Activated CD4-positive, alpha-beta T cell treated with anti-CD3 and anti-CD28 coated beads, Interleukin-2, amount 10 ng/mL, durations not matched to agents 24 days and 14 days (primary cell): ENCODE measurements at places on chromosomes 4 and X. TPM values are rescaled to one million over a fixed set of nuclear protein-coding genes. Genes with fewer than 3 reads are reported as not detected.

DNA sequence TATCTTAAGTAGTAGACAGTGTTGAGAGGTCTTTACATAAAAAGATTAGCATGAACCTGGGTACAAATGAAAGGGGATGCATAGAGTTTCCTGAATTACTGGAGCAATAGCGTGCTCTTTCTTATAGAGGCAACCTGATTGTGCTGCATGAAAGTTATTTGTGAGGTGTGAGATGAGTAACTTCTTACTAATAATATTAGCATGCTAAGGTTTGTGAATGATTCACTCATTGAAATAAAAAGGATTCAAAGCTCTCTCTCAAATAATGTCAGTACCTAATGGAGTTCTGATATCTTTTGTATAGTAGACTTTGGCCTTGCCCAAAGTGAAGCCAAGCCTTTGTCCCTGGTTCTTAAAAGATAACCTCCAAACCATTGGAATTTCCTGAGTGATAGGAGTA, 131.0 kb upstream of the CXXC4 start:
- DNase-seq = no peak

- DNase-seq = no peak
These were observed 136.7 kb downstream of the EVC2 start for GRCh38 chr4:5571646-5572045.

GRCh38 chrX:47687263-47687662, 28.3 kb upstream of the UXT start:
- DNase-seq = no peak

DNA sequence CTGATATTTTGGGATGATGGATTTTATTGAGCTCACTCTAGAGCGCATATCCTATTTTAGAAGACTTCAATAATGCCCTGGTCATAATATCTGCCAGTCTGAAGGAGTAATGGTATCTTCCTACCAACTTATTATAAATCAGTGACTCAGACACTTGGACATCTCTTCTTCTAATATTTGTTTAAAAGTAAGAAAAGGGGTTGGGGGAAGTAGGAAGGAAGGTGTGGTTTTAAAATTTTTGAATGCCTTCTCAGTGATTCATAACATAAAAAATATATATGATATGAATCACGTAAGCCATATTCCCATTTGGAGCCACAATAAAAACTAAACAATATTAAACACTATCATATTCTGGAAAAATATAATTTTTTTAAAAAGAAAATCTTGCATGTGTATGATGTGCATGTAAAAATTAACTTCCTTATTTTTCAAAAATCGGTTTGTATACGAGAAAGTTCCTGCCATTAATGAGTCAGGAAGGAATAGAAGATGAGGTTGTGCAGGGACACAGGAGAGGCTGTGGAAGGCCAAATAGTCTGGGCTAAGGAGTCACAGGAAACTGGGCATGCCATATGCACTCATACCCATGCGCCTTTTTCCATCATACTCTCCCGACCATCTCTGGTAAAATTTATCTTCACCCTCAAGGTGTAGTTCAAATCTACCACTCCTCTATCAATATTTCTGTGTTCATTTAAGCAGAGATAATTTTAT, 286.5 kb downstream of the EPHA5 start:
- no peak for DNase-seq

DNA sequence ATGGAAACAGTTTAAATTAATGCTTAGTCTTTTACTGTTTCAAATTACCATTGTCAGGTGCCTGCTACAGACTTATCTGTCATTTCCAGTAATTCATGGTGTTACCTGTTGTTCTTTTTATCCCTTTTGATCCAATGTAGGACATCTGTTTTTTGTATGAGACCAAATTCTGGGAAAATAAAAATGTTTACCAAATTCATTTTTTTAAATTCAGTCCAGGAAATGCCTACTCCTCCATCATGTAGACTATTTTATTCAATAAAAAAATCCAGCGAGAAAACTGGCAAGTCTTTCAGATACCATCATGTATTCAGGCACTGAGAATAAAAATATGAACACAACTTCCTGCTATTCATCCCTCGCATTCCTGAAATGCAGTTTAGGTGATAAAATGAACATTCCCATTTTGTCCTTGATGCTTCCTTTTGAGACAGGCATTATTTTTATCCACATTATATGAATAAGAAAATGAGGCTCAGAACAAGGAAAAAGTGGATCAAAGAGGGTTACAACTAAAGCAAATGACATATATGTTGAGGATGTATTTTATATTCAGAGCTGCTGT, 584.2 kb downstream of the SPRY1 start:
- DNase-seq = no peak

DNA sequence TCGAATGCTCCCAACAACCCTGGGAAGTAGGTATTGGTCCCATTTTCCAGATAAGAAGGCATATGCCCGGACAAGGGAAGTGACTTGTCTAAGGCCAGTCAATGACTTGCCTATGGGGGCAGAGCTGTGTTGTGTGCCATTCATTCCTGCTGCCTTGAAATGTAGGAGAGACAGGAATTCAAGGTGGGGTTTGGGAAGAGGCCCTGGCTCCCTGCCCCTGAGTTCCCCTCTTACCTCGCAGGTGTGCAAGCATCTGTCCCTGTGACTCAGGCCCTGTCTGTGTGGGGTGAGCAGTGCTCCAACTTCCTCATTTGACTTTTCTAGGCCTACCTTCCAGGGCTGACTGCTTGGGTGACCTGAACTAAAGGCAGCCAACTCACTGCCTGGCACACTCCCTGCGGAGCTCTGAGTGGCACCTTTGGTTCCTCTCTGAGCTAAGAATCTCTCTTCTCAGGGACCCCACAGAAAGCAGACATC, 5.1 kb downstream of the EFNB1 start:
- no peak for DNase-seq

GRCh38 chr4:157242871-157243270, 22.3 kb downstream of the GRIA2 start:
- DNase-seq = no peak

- DNase-seq = no peak
These were observed 38.6 kb upstream of the EDA2R start for GRCh38 chrX:66677430-66677829.

DNA sequence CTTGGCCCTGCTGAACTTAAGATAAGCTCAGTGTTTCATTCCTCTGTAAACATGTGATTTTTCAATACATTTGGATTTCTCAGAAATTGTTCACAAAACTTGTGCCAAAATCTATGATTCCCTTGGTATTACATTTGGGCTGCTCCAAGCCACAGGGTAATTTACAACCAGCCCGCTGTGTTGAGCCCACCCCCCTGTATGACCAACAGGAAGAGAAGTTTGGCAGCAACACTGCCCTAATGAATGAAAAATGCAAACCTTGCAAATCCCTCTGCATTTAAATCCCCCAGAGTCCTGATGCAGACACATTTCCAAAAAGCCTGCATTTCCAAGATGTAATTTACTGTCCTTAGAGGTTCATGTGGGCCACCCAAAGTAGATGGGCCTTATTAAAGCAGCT, 34.1 kb upstream of the GAB1 start:
- DNase-seq = no peak

- DNase-seq = no peak
These were observed 206.1 kb downstream of the SLC39A8 start for GRCh38 chr4:102139132-102139573.

- peak; percentile 80 for DNase-seq
These were observed 56.3 kb downstream of the ZAR1 start for GRCh38 chr4:48546336-48546735.

DNA sequence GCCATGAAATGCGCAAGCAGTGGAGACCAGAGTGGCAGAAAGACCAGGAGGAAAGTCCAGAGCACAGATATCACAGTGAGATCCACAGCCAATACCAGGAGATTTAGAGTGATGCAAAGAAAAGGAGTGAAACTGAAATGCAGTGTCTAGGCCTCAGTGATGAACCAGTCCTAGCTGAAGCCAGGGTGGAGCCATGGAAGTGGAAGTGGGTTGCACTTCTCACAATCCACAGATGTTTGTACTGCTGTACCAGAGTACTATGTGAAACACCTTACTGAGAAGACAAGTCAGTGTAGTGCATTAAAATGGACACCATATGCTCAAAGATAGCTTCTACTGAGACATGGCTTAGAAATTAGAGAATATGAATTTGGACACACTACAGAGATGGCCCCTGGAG, 403.3 kb downstream of the HNRNPD start:
- no peak for DNase-seq

DNA sequence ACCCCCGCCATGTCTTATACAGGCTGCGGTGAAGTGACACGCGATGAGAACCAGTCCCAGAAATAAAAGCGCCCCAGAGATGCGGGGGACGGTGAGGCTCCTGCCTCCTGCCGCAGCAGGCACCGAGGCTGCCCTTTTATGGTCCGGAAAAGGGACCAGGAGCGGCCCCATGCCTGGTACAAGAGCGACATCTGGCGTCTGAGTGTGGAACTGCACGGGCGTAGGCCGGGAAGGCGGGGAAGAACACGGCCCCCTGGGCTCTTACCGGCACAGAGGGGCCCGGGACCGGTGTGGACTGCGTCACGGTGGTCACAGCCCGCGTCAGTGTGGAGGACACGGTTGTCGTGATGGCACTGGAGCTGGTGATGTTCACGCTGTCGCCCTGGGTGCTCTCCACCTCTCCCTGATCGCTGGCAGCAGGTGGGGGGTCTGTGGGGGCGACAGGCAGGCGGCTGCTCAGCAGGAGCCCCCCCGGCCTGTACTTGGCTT, 8.9 kb upstream of the RENBP start:
- peak; percentile 93 for DNase-seq

- no peak for DNase-seq
These were observed 6.6 kb upstream of the MAGEB17 start for GRCh38 chrX:16160729-16161128.

DNA sequence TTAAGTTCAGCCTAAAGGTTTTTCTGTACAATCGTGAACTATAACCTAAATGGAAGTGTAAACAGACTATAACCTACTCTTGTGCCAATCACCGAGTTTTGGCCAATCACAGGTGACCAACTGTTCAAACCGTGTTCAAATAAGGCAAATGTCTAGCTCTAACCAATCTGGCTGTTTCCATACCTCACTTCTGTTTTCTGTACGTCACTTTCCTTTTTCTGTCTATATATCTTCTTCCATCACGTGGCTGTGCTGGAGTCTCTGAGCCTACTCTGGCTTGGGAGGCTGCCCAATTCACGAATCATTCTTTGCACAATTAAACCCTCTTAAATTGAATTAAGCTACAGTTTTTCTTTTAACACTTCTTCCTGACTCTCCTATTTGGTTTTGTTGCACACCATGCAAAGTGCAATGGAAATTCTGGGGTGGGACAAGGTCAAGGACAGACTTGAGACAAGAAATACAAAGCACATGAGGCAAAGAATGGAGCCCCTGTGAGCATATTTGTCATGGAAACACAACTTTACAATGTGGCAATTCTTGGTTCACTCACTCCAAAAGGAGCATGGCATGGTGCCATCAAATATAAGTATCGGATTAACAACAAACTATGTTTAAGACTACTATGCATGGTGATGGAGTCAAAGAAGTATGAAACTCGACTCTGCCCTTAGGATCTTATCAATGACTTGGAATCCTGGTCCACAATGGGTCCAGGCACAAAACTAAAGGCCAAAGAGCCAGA, 115.7 kb upstream of the FAM9B start:
- no peak for DNase-seq

DNA sequence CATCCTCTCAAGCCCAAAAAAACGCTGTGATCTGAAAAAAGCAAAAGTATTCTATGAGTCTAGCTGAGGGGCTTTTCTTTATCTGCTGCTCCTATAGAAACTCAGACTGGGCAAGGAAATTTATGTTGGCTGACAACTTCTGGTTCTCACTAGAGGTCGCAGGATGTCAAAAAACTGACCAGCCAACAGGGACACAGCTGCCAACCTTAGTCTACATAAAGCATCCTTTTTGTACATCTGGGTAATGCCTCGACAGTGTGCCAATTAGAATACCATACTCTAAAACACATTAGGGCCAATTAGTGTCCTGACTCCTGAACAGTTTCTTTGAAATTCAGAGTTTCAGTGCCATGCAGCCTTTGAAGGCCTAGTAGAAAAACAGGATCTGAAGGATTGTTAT, 8.8 kb upstream of the TLL1 start:
- DNase-seq = no peak

GRCh38 chrX:118530219-118530911, 34.8 kb downstream of the DOCK11 start:
- DNase-seq = peak; percentile 56

DNA sequence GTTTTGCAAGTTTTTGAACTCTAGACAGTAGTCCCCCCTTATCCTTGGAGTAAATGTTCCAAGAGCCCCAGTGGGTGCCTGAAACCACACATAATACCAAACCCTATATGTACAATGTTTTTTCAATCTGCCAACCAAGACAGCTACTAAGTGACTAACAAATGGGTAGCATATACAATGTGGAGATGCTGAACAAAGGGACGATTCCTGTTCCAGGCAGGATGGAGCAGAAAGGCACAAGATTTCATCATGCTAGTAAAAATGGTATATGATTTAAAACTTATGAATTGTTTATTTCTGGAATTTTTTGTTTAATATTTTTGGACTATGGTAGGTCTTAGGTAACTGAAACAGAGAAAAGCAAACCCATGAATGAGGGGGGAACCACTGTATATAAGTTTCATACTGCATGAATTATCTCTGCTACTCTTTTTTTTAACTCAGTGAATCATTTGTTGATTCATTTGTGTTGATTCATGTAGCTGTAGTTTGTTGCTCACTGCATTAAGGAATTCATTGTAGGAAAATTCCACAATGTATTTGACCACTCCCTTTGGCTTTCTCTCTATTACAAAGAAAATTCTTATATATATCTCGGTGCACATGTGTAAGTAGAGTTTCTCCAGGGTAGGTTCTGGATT, 21.9 kb upstream of the ANXA3 start:
- no peak for DNase-seq

GRCh38 chrX:65601126-65601525, 66.3 kb upstream of the MSN start:
- peak; percentile 63 for DNase-seq

DNA sequence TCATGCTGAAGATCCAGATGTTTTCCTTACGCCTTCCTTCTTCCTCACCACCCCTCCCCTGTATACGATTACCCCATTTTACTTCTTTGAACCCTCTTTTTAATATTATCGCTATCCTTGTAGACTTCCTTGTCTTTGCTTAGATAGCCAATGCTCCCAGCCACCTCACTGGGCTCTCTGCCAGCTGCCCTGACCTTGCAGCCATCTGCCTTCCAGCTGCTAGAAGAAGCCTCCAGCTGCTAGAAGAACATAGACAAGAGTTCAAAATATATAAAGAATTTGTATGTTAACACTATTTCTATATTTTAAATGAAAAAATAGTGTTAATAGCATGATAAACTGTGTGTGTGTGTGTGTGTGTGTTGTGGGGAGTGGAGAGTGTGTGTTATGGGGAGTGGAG, 374.7 kb downstream of the ANKRD50 start:
- no peak for DNase-seq

RTL9 gene
- not detected in 2 replicates for total RNA-seq

POU4F2 gene
- not detected in 2 replicates for total RNA-seq

FUNDC2 gene
- 74.9 and 75.7 TPM in 2 replicates for total RNA-seq

NPY1R gene
- total RNA-seq = not detected in 2 replicates

ADH7 gene
- not detected in 2 replicates for total RNA-seq

KLF3 gene
- 0.83 and 1.0 TPM in 2 replicates for total RNA-seq

ZNF630 gene
- 0.19 and 0.33 TPM in 2 replicates for total RNA-seq

OTOP1 gene
- not detected in 2 replicates for total RNA-seq

F8A2 gene
- total RNA-seq = not detected in 2 replicates

CLGN gene
- not detected in 2 replicates for total RNA-seq
